ENCODE measurements at places on chromosomes 7 and 10.

DNA sequence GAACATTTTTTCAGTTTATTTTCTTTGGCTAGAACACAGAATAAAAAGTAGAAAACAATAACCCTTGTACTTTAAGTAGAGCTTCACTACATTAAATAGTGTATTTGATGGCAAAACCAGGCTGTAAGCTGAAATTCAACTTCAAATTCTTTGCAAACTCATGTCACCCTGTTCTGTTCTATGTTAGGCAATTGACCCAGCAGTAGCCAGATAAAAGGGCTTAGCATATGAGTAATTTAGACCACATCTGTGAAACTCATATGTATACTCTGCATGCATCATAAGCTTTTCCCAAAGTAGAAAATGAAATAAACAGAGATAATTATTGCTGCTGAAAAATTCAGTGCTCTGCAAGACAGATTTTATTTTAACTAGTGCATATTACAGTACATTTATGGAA, 150.2 kb downstream of the GNAI1 start:
- DNase-seq, result peak; percentile 50

- DNase-seq, result no peak
Observed at GRCh38 chr7:93651603-93652159, 77.2 kb upstream of the CALCR start.

DNA sequence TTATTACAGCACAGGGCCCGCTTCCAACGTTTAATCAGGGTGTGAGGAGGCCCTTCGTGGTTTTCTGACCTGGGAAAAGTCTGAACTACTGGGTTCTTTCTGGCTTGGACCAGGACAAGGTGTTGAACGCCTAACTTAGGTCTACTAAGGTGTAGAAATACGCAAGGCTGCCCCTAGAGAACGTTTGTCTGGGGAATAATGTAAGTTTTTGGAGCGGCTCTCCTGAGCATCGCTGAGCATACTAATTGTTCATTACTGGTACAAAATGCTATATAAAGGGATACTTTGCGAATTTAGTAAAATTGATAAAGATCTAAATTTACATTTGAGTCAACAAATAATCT, 32.4 kb upstream of the TOMM7 start:
- no peak for DNase-seq

DNA sequence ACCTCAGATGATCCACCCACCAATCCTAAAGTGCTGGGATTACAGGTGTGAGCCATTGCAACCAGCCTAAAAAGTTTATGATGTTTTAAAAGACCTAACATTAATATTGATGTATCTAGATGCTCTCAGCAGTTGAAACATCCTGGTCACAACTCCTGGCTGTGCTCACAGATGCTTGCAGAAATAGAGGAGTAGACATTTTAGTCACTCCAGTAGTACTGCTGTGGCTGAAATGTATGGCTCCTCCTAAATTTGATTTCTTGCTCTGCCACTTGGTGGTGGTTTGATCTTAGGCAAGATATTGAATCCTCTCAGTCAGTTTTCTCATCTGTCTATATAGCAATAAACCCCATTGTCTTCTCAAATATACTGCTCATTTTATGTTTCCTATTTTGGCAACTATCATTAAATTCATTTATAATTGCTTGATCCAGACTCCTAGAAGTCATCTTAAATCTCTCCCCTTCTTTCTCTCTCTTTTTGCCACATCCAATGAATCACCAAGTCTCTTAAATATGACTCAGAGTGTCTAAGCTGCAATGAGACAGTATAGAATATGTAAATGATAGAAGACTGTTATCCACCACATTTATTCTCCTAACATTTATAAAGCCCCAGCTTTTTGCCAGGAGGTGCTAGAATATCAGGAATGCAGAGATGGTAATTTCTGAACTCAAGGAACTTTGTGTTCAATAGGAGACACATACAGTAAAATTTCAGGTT, 78.1 kb upstream of the NRBF2 start:
- no peak for DNase-seq

- DNase-seq, result no peak
Observed at GRCh38 chr7:98249106-98249505, 2.9 kb downstream of the TECPR1 start.

- no peak for DNase-seq
Observed at GRCh38 chr7:95883217-95883616, 110.9 kb downstream of the DYNC1I1 start.

GRCh38 chr7:115724400-115725056, 306.0 kb downstream of the TFEC start:
- DNase-seq, result no peak

- DNase-seq, result no peak
Observed at GRCh38 chr7:19410106-19410505, 264.9 kb upstream of the FERD3L start.

DNA sequence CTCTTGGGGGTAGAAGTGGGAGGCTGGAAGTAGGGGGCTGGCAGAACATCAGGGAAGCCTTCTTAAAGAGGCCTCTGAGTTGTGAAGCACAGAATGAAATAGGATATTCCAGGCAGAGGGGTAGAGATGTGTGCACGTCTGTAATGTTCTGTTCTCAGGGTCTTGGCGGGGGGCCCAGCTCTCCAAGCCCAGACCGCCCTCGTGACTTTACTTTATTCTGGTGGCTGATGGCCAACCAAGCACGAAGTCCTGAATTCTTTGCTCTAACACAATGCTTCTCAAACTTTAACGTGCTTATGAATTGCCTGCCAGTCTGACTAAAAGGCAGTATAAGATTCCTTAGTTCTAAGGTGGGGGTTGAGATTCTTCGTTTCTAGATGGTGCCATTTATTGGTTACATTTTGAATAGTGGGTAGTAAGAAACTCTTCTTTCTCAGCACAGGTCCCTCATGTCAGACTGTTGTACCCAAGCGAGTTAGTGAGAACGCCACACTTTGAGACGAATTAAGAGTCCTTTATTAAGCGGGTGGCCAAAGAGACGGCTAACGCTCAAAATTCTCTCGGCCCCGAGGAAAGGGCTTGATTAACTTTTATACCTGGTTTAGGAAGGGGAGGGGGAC, 8.2 kb downstream of the PRXL2A start:
- DNase-seq, result no peak

Data from GM04504 (cell line).